MCF 10A (cell line): ENCODE measurements at places on chromosomes 6 and 20.
A peak's percentile ranks its signal among the peaks of the same experiment; 100 is the strongest.

DNA sequence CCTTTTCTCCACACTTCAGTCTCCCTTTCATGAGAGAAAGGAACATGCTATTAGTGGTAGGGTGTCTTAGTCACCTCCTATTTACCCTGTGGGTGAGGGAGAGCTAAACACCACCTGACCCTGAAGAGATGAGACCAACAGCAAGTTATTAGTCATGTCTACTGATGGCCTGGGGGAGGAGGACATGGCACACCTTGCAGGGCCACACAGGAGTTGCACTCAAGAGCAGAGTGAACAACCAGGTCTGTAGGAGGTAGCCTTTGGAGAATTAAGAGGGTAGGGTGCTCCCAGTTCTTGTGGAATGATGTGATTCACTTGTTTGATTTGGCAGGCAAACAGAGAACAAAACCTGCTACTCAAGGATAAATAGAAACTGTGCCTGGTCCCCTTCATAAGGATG, 82.7 kb upstream of the FABP7 start:
- H3K27ac ChIP-seq = no peak overlapping the region
- H3K27me3 ChIP-seq = no peaks in the 10 kb centered on the region
- peaks cover 16% of the 10 kb centered on the region for H3K4me1 ChIP-seq
- no peaks in the 10 kb centered on the region for H3K36me3 ChIP-seq
- H3K4me3 ChIP-seq = no peak overlapping the region

DNA sequence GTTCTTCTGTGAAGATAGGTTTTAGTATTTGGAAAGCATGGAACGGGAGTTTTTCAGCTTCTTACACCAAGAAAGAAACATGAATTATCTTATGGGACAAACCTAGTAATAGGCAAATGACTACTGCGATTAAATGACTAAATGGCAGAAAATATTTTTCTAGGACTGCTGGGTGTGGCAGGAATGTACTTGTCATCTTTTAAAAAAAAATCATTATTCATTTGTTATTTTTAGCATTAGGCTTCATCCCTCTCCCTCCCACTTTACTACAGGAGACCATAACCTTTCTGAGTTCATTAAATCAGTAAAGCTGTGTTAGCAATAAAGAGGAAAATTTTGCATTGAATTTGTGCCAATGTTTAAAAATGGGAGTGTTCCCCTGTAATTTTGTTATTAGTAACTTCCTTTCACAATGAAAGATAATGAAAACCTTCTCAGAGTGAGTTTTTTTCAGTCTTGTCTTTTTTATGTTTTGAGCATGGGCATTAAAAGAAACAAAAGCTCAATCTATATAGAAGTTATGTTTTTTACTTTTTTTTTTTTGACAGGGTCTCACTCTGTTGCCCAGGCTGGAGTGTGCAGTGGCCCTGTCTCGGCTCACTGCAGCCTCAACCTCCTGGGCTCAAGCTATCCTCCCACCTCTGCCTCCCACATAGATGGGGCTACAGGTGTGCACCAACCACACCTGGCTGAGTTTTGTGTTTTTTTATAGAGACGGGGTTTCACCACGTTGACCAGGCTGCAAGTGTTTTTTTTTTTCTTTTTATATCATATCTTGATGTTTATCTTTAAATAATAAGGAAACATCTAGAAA, 105.6 kb upstream of the CLDN20 start:
- H3K27ac ChIP-seq = peak overlapping the region; percentile 80
- no peaks in the 10 kb centered on the region for H3K27me3 ChIP-seq
- H3K36me3 ChIP-seq = no peaks in the 10 kb centered on the region
- H3K4me3 ChIP-seq = no peak overlapping the region

- no peaks in the 10 kb centered on the region for H3K36me3 ChIP-seq
- peak overlapping the region; percentile 54 for H3K27ac ChIP-seq
- H3K27me3 ChIP-seq = no peaks in the 10 kb centered on the region
- peak; percentile 44 for DNase-seq
- peaks cover 11% of the 10 kb centered on the region for H3K4me1 ChIP-seq
These were observed 812 bp upstream of the SMIM13 start for GRCh38 chr6:11092668-11093375.

DNA sequence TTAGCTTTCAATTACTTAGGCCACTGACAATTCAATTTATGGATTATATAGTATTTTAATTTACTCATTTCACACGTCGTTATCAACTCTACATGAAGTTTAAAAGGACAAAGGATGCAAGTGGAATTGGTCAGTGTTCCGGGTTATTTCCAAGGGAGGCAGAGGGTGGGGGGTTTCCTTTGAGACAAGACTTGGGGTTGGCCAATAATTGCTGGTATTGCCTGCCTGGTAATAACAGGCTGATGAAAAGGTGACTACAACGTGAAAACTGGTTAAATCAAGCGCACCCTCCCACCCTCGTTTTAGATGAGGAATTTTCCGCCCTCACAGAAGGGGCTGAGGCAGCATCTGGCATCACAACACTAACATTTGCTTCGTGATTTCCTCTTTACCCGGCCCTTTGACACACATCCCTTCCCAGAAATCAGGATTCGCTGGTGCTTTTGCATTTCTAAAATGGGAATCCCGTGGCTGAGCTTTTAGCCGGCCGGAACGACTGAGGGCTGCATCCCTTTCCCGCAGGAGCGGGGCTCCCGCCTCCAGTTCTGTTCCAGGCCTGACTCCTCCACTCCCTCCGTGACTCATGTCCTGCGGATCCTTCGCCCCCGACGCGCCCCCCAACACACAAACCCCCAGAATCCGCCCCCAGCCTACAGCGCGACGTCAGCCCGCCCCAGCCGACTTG, 999 bp upstream of the PIM1 start:
- H3K27ac ChIP-seq = peak overlapping the region; percentile 93
- H3K36me3 ChIP-seq = peaks cover 16% of the 10 kb centered on the region
- no peak for DNase-seq
- no peaks in the 10 kb centered on the region for H3K27me3 ChIP-seq

DNA sequence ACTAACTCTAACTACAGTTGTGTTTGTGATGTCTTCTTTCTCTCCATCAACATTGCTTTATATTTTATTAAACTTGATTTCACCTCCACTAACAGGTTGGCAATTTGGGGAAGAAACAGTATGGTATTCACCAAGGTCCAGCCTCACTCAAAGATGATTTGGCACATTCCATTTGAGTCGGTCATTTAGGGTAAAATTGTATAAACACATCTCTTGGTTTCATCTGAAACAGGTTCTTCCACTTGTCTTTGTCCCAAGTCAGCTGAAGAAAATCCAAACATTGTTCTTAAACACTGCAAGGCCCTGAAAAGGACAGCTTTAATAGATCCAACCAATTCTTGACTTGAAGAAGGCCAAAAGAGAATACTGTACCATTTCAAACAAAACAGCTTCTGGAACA, 104.9 kb upstream of the NT5E start:
- H3K27ac ChIP-seq = no peak overlapping the region
- no peaks in the 10 kb centered on the region for H3K36me3 ChIP-seq
- H3K27me3 ChIP-seq = no peaks in the 10 kb centered on the region
- H3K4me3 ChIP-seq = no peak overlapping the region
- H3K4me1 ChIP-seq = no peaks in the 10 kb centered on the region

- peak overlapping the region; percentile 99 for H3K4me3 ChIP-seq
- H3K27me3 ChIP-seq = no peaks in the 10 kb centered on the region
- no peaks in the 10 kb centered on the region for H3K4me1 ChIP-seq
These were observed 599 bp downstream of the EPM2A start for GRCh38 chr6:145734486-145735355.
